ENCODE measurements at places on chromosomes 16 and 17. TPM values are rescaled to one million over a fixed set of nuclear protein-coding genes. Genes with fewer than 3 reads are reported as not detected.

The TMC7 gene
- 3.3 TPM for total RNA-seq

The KCNH6 gene
- total RNA-seq: not detected

The KRTAP4-5 gene
- total RNA-seq: not detected

The APOH gene
- not detected for total RNA-seq

The PSMD3 gene
- 151 TPM for total RNA-seq

Data from pulmonary artery endothelial cell (primary cell).